Calu3 (cell line): ENCODE measurements at places on chromosomes 7 and 10. TPM values are rescaled to one million over a fixed set of nuclear protein-coding genes. Genes with fewer than 3 reads are reported as not detected.

DNA sequence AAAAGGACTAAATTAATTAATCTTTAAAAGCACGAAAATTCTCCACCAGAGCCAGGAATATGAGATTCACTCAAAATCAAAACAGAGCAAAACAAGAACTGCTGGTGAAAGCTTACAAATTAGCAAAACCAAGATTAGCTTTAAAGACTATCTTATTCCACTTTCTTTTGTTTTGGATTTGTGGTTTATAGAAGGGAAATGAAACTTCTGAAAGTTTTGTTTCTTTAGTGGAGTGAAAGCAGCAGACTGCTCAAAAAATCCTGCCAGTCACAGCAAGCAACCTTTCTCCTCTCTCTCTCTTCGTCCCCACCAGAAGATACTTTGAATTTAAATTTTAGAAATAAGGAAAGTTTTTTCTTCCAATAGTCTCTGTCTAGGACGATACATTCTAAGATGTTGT, 7.8 kb downstream of the ACTA2 start:
- no peak overlapping the region for H3K4me3 ChIP-seq
- H3K36me3 ChIP-seq = no peaks in the 10 kb centered on the region
- no peak overlapping the region for H3K27ac ChIP-seq
- H3K4me1 ChIP-seq = no peaks in the 10 kb centered on the region
- no peak for DNase-seq

- H3K27me3 ChIP-seq = no peaks in the 10 kb centered on the region
- H3K36me3 ChIP-seq = no peaks in the 10 kb centered on the region
- H3K4me1 ChIP-seq = no peaks in the 10 kb centered on the region
- no peak overlapping the region for H3K27ac ChIP-seq
- DNase-seq = no peak
- no peak overlapping the region for H3K4me3 ChIP-seq
These were observed 72.0 kb downstream of the C10orf143 start for GRCh38 chr10:130038611-130039109.

DNA sequence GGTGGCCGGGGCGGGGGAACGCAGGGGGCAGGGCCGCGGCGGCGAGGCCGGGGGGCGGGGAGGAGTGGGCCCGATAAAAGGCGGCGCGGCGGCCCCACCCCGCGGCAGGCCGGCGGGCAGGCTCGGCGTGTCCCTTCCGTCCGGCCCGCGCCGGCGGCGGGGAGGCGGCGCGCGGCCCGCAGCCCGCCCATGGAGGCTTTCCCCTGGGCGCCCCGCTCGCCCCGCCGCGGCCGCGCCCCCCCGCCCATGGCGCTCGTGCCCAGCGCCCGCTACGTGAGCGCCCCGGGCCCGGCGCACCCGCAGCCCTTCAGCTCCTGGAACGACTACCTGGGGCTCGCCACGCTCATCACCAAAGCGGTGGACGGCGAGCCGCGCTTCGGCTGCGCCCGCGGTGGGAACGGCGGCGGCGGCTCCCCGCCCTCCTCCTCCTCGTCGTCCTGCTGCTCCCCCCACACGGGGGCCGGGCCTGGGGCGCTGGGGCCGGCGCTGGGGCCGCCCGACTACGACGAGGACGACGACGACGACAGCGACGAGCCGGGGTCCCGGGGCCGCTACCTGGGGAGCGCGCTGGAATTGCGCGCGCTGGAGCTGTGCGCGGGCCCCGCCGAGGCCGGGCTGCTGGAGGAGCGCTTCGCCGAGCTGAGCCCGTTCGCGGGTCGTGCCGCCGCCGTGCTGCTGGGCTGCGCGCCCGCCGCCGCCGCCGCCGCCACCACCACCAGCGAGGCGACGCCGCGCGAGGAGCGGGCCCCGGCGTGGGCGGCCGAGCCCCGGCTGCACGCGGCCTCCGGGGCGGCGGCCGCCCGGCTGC, at the start of gene NANOS1:
Gene NANOS1, plus strand, starts transcription at position 102 of the 808 bp plus-strand sequence. Its CDS starts 88 bp downstream, at position 190.
- H3K27ac ChIP-seq = peak within 1 kb of the TSS; percentile 43
- H3K36me3 ChIP-seq = peaks cover 44% of the 10 kb centered on the region
- H3K4me1 ChIP-seq = peaks cover 40% of the 10 kb centered on the region

ZNF12 gene
- 32.4 and 36.2 TPM in 2 replicates for total RNA-seq

DNA sequence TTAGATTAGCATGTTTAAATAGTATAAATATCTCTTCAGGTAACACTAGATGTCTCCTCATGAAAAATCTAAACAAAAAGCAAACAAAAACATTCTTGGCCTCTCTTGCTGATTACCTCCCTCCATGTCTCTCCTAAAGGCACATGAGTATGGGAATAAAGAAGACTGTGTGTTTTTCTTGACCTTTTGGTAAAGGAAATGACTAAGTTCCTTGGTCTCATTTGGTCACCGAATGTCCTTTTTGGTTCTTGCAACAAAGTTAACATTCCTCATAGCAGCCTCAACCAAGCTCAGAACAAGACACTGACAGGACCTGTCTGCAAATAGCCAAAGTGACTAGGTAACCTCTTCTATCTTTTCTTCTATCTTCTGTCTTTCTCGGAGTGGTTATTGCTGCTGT, 35.5 kb downstream of the POM121L12 start:
- no peak overlapping the region for H3K4me3 ChIP-seq
- DNase-seq = no peak

- no peaks in the 10 kb centered on the region for H3K27me3 ChIP-seq
- DNase-seq = no peak
- no peaks in the 10 kb centered on the region for H3K36me3 ChIP-seq
- no peaks in the 10 kb centered on the region for H3K4me1 ChIP-seq
- no peak overlapping the region for H3K27ac ChIP-seq
These were observed 374.0 kb downstream of the CALN1 start for GRCh38 chr7:72038022-72038732.

RAPGEF5 gene
- total RNA-seq = 108 and 128 TPM in 2 replicates

- peaks cover 52% of the 10 kb centered on the region for H3K27me3 ChIP-seq
- peaks cover 8% of the 10 kb centered on the region for H3K4me1 ChIP-seq
- no peak overlapping the region for H3K4me3 ChIP-seq
- no peak overlapping the region for H3K27ac ChIP-seq
- DNase-seq = no peak
- H3K36me3 ChIP-seq = no peaks in the 10 kb centered on the region
These were observed 117.5 kb downstream of the CAMK1D start for GRCh38 chr10:12466704-12467305.

- no peaks in the 10 kb centered on the region for H3K36me3 ChIP-seq
- H3K4me1 ChIP-seq = peaks cover 11% of the 10 kb centered on the region
- H3K4me3 ChIP-seq = peak overlapping the region; percentile 29
- no peaks in the 10 kb centered on the region for H3K27me3 ChIP-seq
These were observed 47.9 kb downstream of the PIP4K2A start for GRCh38 chr10:22666287-22667092.

HERC4 gene
- total RNA-seq = 88.9 and 95.2 TPM in 2 replicates

- H3K27ac ChIP-seq = no peak overlapping the region
- H3K4me1 ChIP-seq = no peaks in the 10 kb centered on the region
- no peak for DNase-seq
- H3K36me3 ChIP-seq = peaks cover 6% of the 10 kb centered on the region
- no peaks in the 10 kb centered on the region for H3K27me3 ChIP-seq
These were observed 216.6 kb downstream of the MAD1L1 start for GRCh38 chr7:2016021-2016631.

- no peaks in the 10 kb centered on the region for H3K27me3 ChIP-seq
- no peaks in the 10 kb centered on the region for H3K36me3 ChIP-seq
- H3K4me1 ChIP-seq = no peaks in the 10 kb centered on the region
- DNase-seq = no peak
- H3K4me3 ChIP-seq = no peak overlapping the region
- H3K27ac ChIP-seq = no peak overlapping the region
These were observed 191.0 kb downstream of the ZEB1 start for GRCh38 chr10:31509989-31510388.

KCNIP2 gene
- total RNA-seq = 3.3 and 4.8 TPM in 2 replicates

- DNase-seq = no peak
- peaks cover 11% of the 10 kb centered on the region for H3K4me1 ChIP-seq
- no peak overlapping the region for H3K4me3 ChIP-seq
- H3K27me3 ChIP-seq = no peaks in the 10 kb centered on the region
- no peak overlapping the region for H3K27ac ChIP-seq
These were observed 95.8 kb downstream of the SEMA3C start for GRCh38 chr7:80823057-80823456.

DNA sequence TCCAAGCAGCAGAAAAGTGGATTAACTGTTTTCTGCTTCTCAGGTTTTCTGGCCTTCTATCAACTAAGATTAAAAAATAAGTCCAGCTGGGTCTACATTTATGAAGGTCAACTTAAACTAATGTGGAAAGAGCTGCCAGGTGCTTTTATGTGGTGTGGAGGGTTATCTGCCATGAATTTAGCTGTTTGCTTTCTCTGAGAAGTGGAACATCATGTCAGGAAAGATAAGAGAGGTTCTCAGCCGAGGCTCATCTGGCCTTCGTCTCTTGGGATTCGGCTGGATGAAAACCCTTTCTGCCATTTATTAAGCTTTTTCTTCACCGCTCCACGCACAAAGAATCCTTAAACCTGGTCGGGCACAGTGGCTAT, 5.5 kb downstream of the PTPRN2 start:
- peak overlapping the region; percentile 45 for H3K4me3 ChIP-seq
- peaks cover 10% of the 10 kb centered on the region for H3K36me3 ChIP-seq
- peak overlapping the region; percentile 91 for H3K27ac ChIP-seq
- DNase-seq = no peak

GNAI1 gene
- 14.7 and 20.5 TPM in 2 replicates for total RNA-seq

AGAP3 gene
- 67.4 and 73.4 TPM in 2 replicates for total RNA-seq

DNA sequence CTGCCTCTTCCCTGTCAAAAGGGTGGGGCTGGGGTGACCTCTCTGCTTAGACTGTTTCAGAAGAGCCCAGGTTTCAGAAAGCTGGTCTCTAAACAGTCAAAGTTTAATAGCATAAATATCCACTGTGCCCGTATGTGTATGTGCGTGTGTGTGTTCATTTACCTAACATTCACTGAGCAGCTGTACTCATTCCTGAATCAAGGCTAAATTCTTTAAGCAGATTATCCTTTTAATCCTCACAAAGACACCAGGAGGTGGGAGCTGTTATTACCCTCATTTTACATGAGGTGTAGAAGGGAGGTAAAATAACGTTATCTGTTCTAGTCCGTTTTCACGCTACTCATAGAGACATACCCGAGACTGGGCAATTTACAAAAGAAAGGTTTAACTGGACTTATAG, 72.2 kb downstream of the RSU1 start:
- no peak overlapping the region for H3K27ac ChIP-seq
- no peak for DNase-seq
- no peak overlapping the region for H3K4me3 ChIP-seq
- H3K36me3 ChIP-seq = no peaks in the 10 kb centered on the region
- no peaks in the 10 kb centered on the region for H3K4me1 ChIP-seq

- H3K4me3 ChIP-seq = no peak overlapping the region
- no peak overlapping the region for H3K27ac ChIP-seq
- no peaks in the 10 kb centered on the region for H3K27me3 ChIP-seq
- H3K36me3 ChIP-seq = no peaks in the 10 kb centered on the region
- H3K4me1 ChIP-seq = no peaks in the 10 kb centered on the region
These were observed 145.7 kb downstream of the PRPF18 start for GRCh38 chr10:13732465-13732881.

IFT22 gene
- total RNA-seq = 12.3 and 13.2 TPM in 2 replicates

DNA sequence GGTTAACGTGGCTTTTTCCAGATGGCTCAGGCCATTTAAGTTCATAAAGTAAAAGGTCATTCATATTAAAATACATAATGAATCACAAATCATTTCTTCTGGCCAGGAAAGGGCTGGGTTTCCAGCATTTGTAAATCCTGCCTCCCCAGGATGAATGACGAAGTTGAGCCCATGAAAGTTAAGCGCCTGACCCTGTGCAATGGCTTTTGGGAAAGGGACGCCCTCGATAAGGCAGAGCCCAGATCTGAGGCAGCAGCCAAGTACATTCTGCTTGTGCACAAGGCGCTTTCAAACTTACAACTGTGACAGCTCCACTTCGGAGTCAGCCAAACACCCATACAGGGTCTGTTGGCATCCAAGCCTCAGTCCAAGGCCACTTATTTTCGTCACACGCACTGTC, 2.8 kb downstream of the GIMAP6 start:
- no peak overlapping the region for H3K4me3 ChIP-seq
- H3K4me1 ChIP-seq = no peaks in the 10 kb centered on the region
- H3K36me3 ChIP-seq = no peaks in the 10 kb centered on the region
- H3K27me3 ChIP-seq = peaks cover 22% of the 10 kb centered on the region
- no peak for DNase-seq

GRCh38 chr7:157874870-157875229, 538.0 kb downstream of the DNAJB6 start:
- H3K27me3 ChIP-seq = no peaks in the 10 kb centered on the region
- no peak overlapping the region for H3K27ac ChIP-seq
- H3K36me3 ChIP-seq = peaks cover 3% of the 10 kb centered on the region
- H3K4me1 ChIP-seq = no peaks in the 10 kb centered on the region

- no peak for DNase-seq
- no peak overlapping the region for H3K4me3 ChIP-seq
- no peaks in the 10 kb centered on the region for H3K4me1 ChIP-seq
- no peaks in the 10 kb centered on the region for H3K36me3 ChIP-seq
- no peaks in the 10 kb centered on the region for H3K27me3 ChIP-seq
These were observed 82.9 kb downstream of the CADPS2 start for GRCh38 chr7:122803323-122803722.

NIPSNAP2 gene
- total RNA-seq = 81.6 and 93.8 TPM in 2 replicates

GRCh38 chr10:58642283-58642682, 129.6 kb downstream of the BICC1 start:
- peaks cover 10% of the 10 kb centered on the region for H3K36me3 ChIP-seq
- no peaks in the 10 kb centered on the region for H3K27me3 ChIP-seq
- H3K27ac ChIP-seq = no peak overlapping the region
- H3K4me1 ChIP-seq = peaks cover 73% of the 10 kb centered on the region

DNA sequence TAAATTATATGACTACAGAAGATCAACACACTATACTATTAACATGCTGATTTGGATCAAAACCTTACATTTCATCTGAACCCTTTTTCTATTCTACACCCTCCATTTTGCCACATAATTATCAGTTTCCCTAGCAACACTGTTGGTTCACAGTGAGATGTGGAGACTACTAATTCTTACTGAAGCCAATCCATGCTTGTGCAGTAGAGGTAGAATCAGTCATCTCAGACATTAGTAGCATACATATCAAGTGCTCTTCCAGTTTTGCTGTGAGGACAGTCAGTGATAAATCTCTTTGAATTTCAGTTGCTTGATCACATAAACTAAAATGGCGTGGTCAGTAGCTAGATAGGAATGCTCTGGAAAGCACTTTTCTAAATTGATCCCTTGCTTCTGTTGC, 70.3 kb downstream of the PON1 start:
- H3K4me1 ChIP-seq = no peaks in the 10 kb centered on the region
- no peaks in the 10 kb centered on the region for H3K27me3 ChIP-seq
- no peaks in the 10 kb centered on the region for H3K36me3 ChIP-seq
- no peak overlapping the region for H3K4me3 ChIP-seq
- no peak for DNase-seq
- no peak overlapping the region for H3K27ac ChIP-seq
